Mammary microvascular endothelial cell (primary cell): ENCODE measurements at places on chromosomes 13 and 19. TPM values are rescaled to one million over a fixed set of nuclear protein-coding genes. Genes with fewer than 3 reads are reported as not detected.

FLT3 gene
- under 0.01 TPM in 1 of 2 replicates, not detected in the other for total RNA-seq

PSG3 gene
- 0.79 and 0.87 TPM in 2 replicates for total RNA-seq

CHAMP1 gene
- 14.5 and 16.7 TPM in 2 replicates for total RNA-seq

SDHAF1 gene
- total RNA-seq: 17.8 and 19.1 TPM in 2 replicates

CACNG6 gene
- 3.9 and 4.9 TPM in 2 replicates for total RNA-seq

ONECUT3 gene
- total RNA-seq: not detected in 2 replicates

GPR18 gene
- not detected in 2 replicates for total RNA-seq

LATS2 gene
- total RNA-seq: 28.6 and 32.6 TPM in 2 replicates

PLVAP gene
- 6.3 and 8.9 TPM in 2 replicates for total RNA-seq

ZNF226 gene
- total RNA-seq: 7.9 and 15.5 TPM in 2 replicates

GAPDHS gene
- total RNA-seq: not detected in 2 replicates

CEACAM18 gene
- total RNA-seq: not detected in 2 replicates
